Kidney capillary endothelial cell (primary cell): ENCODE measurements at places on chromosomes 6 and 20.

DNA sequence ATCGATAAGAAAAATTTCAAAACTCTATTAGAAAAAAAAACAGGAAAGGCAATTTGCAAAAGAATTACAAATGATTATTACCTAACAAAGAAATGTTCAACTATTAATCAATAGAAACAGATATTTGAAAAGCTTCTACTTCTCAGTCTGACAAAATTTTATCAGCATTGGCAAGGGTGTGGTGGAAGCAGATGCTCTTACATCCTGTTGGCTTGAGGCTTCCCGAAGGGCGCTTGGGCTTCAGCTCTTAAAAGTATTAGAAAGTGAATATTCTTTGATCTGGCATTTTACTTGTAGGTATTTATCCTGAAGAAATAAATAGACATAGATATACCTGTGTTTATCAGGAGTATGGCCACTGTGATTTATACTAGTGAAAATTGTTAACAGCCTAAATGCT is 38.7 kb downstream of the SLC35D3 start:
- DNase-seq = no peak

DNA sequence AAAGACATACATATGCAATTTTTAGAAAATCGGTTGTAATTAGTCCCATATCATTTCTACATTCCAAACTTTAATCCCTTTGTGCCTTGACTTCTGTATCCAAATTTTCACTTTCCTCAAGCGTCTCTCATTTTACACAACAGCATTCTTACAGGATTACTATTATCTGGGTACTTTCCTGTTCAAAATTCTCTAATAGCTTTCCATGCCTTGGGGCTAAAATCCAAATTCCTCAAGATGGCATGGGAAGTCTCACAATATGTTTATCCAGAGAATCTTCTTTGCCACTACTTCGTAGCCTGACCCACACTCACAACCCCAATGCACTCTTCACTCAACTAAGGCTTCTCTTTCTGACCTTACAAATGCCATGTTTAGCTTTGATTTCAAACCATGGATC is 125.0 kb downstream of the TBX18 start:
- DNase-seq = no peak

- DNase-seq = no peak
Measured at GRCh38 chr6:50820869-50821264, 2.2 kb downstream of the TFAP2B start.

GRCh38 chr20:24991897-24992486 is 559 bp downstream of the APMAP start:
- DNase-seq = no peak

- no peak for DNase-seq
Measured at GRCh38 chr6:41497994-41498393, 48.2 kb upstream of the FOXP4 start.

GRCh38 chr6:282867-283416 is 9.3 kb upstream of the DUSP22 start:
- no peak for DNase-seq

DNA sequence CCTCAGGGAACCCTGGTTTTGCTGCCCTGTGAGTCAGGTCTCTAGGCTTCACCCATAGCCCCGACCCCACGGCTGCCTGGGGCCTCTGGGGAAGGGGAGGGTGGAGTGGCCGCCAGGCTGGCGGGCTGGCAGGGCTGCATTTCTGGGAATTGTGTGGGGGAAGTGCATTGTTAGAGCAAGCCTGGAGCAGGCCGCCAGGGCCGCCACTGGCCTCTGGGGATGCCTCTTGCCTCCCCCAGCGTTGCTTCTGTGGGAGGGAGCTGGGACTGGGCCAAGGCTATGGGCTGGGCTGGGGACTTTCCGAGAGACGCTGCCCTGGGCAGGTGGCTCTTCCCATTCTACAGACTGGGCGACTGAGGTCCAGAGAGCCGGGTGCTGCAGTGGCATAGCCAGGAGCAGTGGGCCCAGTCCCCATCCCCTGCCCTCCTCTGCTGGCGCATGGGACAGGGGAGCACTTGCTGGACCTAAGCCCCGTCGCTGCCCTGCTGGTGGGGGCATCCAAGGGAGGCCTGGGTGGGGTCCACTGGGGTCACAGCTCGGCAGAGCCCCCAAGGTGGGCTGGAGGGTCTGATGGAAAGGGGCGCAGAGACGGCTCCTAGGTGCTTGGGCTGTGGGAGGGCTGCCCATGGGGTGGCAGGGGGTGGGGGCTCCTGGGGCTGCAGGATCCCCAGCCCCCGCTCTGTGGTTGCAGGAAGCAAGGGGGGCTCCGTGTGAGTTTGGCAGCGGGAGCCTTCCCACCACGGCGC is 6.6 kb upstream of the SOX18 start:
- DNase-seq = peak; percentile 92

DNA sequence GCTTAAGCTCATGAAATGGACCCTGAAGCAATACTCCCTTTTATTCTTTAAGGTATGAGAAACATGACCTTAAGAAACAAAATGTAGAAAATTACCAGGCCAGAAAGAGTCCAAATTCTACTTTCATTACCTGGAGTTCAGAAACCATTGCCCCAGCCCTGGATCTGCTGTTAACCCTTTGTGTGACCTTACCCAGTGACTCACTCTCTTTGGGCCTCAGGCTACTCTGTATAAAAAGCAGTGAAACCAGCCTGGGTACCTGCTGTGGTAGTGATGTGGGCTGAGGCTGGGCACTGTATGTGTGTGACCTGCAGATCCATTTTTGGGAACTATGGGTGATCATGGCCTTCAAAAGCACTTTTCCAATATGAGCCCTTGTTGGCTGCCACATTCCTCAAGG is 47.2 kb downstream of the SLC9A8 start:
- DNase-seq = no peak

DNA sequence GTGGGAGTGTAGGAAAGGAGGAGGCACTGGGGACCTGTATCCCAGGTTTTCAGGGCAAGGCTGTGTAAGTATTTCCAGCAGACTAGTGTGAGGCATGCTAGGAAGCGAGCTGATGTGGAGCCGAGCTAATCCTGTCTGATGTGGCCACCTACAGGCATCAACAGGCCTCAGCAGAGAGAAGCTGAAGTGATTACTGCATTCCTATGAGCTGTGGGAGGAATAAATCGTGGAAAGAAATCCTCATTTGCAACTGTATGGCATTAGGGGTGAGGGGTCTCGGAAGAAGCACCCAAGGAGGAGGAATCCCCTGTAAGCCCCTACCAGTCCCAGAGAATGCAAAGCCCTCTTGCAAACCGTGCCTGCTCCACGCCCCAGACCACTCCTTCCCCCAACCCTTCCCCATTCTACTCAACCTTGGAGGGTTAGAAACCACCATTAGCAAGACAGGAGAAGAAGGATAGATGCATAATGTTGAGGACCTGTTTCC is 41.6 kb downstream of the C6orf15 start:
- peak; percentile 27 for DNase-seq

DNA sequence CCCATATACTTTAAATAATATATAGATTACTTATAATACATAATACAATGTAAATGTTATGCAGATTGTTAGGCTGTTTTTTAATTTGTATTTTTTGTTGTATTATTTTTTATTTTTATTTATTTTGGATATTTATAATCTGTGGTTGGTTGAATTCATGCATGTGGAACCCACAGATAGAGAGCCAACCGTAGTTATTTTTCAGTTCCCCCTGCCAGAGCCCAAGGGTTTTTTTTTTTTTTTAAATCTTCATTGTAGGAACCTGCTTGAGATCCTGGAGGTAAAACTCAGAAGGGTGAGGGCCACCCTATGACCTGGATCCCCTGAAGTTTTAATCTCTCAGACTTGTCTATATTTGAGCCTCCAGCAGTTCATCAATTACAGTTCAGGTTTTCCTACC is 133.2 kb downstream of the B3GAT2 start:
- DNase-seq = no peak

DNA sequence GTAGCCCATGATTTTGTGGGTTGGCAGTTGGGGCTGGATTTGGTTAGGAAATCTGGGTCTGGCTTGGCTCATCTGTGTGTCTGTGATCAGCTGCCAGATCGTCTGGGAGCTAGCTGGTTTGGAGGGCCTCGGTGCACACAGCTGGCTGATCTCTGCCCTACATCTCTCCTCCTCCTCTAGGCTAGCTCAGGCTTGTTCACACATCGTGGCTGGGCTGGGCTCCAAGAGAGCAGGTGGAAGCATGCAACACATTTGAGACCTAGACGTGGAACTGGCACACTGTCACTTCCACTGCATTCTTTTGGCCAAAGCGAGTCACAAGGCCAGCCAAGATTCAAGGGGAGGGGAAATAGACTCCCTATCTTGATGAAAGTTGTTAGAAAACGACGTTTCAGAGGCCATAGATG is 15.9 kb downstream of the NDUFAF5 start:
- no peak for DNase-seq

GRCh38 chr6:78436335-78436734 is 431.0 kb upstream of the IRAK1BP1 start:
- no peak for DNase-seq

GRCh38 chr20:10674684-10675449 is 1.1 kb upstream of the JAG1 start:
- peak; percentile 71 for DNase-seq

DNA sequence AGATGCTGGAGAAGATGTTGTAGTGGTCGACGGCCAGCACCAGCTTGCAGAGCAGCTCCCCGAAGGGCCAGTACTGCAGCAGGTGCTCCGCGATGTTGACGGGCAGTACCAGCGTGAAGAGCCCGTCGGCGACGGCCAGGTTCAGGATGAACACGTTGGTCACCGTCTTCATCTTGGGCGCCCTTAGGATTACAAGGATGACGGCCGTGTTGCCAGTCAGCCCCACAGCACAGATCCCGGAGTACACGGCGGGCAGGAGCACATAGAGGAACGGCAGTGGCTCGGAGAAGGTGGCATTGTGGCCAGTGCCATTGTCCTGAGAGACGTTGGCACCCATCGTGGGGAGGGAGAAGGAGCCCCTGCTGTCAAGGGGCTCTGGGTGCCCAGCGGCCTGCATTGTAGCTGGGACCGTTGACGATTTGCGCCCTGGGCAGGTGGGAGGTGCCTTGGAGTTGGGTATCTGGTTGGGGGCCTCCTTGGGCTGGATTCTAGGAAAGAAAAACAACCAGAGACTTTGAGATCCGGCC is 867 bp downstream of the NPBWR2 start:
- no peak for DNase-seq

DNA sequence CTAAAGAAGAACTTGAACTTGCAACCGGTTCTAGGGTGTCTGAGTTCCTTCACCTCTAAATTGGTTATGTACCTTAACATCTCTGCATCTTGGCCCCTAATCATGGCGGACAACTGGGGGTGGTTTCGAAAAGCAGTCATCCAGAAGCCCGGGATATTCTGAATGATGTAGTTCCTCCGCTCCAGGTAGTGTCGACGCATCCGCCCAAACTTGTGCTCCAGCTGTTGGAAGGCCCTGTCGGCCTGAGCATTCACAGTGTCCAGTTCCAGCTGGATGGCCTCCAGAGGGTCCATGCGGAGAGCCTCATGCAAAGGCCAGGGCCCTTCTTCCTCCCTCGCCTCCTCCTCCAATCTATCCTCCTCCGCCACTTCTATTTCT is 887 bp downstream of the TSPYL1 start:
- DNase-seq = no peak

- DNase-seq = no peak
Measured at GRCh38 chr6:50724381-50725124, 11.2 kb downstream of the TFAP2D start.
